Left lung (tissue), 14 donors: ENCODE measurements at places on chromosomes 2 and 18. TPM values are rescaled to one million over a fixed set of nuclear protein-coding genes. Genes with fewer than 3 reads are reported as not detected.

DNA sequence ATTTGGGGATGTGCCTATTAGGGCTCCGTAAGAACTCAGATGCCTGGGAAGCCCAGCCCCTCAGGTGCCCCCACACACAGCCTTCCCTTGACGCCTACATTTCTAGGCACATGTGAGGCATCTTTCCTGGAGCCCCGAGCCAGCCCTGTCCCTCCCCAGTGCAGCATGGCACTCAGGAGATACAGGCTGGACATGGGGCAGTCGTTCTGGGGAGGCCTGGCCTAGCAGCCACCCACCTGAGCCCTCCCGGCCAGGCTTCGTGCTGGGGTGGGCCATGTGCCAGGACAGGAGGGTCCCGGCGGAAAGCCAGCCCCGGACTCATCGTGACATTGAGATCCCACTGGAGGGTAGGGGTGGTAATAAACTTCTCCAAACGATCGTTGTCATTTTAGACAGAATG is 15.2 kb downstream of the BOK start:
- DNase-seq, result no peak

DNA sequence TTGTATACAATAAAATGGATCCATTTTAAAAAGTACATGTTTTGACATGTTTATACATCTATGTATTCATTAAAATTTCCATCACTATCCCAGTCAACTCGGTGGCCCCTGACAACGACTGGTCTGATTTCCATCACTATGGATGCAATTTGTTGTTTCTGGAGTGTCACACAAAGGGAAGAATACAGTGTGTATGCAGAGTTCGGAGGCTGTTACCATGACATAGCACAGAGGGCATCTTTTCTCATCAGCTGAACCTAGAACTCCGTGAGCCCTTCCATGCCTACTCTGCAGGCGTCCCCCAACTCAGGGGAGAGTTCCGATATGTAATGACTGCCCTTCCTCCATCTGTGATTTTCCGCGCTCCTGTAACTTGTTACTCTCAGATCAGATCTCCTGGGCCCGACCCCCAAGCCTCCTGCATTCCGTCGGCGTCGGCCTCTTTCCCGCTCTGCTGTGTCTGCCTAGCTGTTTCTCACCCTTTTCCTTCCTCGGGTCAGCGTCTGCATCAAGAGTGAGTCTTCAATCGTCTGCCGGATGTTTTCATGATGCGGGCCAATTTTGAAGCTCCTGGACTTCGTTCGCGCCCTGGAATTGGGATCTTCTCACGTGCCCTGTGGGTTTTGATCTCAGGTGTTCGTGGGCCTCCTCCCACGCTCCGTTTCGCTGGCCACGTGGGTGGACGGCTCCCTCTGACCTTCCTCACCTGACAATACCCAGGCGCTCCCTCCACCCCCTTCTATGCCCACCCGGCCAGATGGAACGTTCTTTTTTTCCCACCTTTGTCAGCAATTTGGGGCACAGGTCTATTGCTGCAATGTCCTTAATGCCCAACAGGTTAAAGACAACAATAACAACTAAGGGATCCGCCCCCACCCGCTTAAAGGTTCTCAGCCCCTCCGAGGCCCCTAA is 161.0 kb downstream of the TWIST2 start:
- peak; percentile 10 for DNase-seq

ID2 gene
- polyA plus RNA-seq, result 325 TPM

- no peak for DNase-seq
These were observed at the start of gene KIAA2012 for GRCh38 chr2:202072737-202073401. Gene KIAA2012, plus strand, starts transcription at chr2:202073255. Its CDS starts 373 bp downstream, at chr2:202073628.

NRP2 gene
- 65.3 TPM for polyA plus RNA-seq

- DNase-seq, result no peak
These were observed 24.6 kb downstream of the ALPK2 start for GRCh38 chr18:58604311-58604710.

AOX1 gene
- polyA plus RNA-seq, result 14.2 TPM

- DNase-seq, result peak; percentile 88
These were observed at the start of the genes ASB3 and ERLEC1 for GRCh38 chr2:53786705-53787613. Gene ASB3, minus strand, starts transcription at chr2:53786953. Its CDS starts 21,381 bp downstream, at chr2:53765572. Gene ERLEC1, plus strand, starts transcription at chr2:53787044. Its CDS starts 167 bp downstream, at chr2:53787211.

GRCh38 chr2:82355622-82356021 is 2051.1 kb upstream of the LRRTM1 start:
- DNase-seq, result no peak

GRCh38 chr18:42426496-42427015 is 471.5 kb downstream of the PIK3C3 start:
- no peak for DNase-seq

BMP10 gene
- polyA plus RNA-seq, result not detected

- DNase-seq, result no peak
These were observed 19.9 kb downstream of the SDC1 start for GRCh38 chr2:20205069-20205468.

- DNase-seq, result no peak
These were observed 81.5 kb upstream of the DAPL1 start for GRCh38 chr2:158713523-158714138.

DNA sequence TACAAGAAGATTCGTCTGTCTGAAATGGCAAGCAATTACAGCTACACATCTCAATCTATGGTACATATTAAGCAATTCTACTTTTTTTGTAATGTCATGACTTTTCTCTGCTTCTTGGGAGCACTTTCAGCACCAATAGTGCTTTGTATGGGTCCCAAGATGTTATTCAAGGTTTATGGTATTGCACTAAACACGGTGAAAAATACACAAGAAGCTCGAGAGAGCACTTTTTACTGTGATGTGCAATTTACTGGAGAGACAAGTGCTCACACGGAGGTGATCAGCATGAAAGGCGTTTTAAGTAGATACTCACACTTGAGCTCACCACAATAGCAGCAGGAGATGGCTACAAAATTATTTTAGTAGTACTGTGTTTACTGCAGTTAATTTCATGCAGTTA is 783.6 kb downstream of the CBLN2 start:
- no peak for DNase-seq

- no peak for DNase-seq
These were observed 55.7 kb upstream of the SLC39A10 start for GRCh38 chr2:195601361-195601760.

GRCh38 chr2:98458667-98459380 is 14.2 kb downstream of the INPP4A start:
- DNase-seq, result no peak

SLC16A14 gene
- polyA plus RNA-seq, result 10.8 TPM

DNA sequence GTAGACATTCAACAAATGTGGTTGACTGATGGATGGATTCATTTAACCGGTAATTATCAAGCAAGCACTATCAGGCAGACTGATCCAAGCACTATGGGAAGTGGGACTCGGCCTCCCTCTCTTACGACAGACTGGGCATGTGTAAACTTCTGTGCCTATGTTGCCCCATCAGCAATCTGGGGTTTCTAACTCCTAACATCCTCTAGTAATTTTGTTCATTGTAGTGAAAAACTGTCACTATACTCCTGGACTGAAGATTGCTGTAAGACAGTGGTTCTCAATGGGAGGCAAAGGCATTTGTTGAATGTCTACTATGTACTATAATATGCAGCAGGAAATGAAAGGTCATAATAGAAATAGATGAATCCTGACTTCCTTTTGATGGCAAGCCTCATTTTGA is 51.2 kb upstream of the CREB1 start:
- no peak for DNase-seq

DNA sequence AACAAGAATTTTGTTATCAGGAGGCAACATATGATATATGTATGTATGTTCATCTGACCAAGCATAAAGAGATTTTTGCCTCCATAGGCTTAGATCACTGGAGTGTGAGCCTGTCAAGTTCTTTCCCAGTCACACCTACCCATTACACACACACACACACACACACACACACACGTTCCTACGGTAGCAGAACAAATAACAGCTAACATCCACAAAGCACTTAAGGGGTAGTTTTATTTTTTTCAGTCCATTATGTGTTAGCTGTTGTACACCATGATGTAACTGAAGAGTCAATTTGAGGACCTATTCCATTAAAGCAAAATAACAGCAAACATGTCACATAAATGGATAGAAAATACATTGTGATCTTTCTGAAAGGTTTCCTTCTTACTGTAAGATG is 39.5 kb downstream of the UGP2 start:
- no peak for DNase-seq
